Renal cortical epithelial cell (primary cell): ENCODE measurements at places on chromosomes 1 and 21. TPM values are rescaled to one million over a fixed set of nuclear protein-coding genes. Genes with fewer than 3 reads are reported as not detected.

IPO13 gene
- 12.5 and 41.1 TPM in 2 replicates for total RNA-seq

SPATA46 gene
- not detected in 2 replicates for total RNA-seq

- DNase-seq: no peak
These were observed 288.6 kb upstream of the USP24 start for GRCh38 chr1:55503663-55504305.

- DNase-seq: no peak
These were observed 5.7 kb downstream of the CTPS1 start for GRCh38 chr1:40985161-40985560.

GRCh38 chr1:6852136-6852890 lies 67.1 kb downstream of the CAMTA1 start:
- DNase-seq: no peak
